ENCODE measurements at places on chromosomes 3 and 15. TPM values are rescaled to one million over a fixed set of nuclear protein-coding genes. Genes with fewer than 3 reads are reported as not detected.

KIF23 gene
- total RNA-seq, result 103 TPM

CLEC3B gene
- total RNA-seq, result not detected

LMAN1L gene
- not detected for total RNA-seq

GRCh38 chr3:173547070-173547469 lies 149.5 kb downstream of the NLGN1 start:
- DNase-seq, result no peak
- no peak overlapping the region for H3K27ac ChIP-seq
- H3K27me3 ChIP-seq, result no peaks in the 10 kb centered on the region

GRCh38 chr3:61853912-61854311 lies 292.5 kb downstream of the PTPRG start:
- H3K27ac ChIP-seq, result no peak overlapping the region
- no peak overlapping the region for H3K4me3 ChIP-seq
- H3K27me3 ChIP-seq, result no peaks in the 10 kb centered on the region
- H3K36me3 ChIP-seq, result no peaks in the 10 kb centered on the region
- no peak for DNase-seq

DNA sequence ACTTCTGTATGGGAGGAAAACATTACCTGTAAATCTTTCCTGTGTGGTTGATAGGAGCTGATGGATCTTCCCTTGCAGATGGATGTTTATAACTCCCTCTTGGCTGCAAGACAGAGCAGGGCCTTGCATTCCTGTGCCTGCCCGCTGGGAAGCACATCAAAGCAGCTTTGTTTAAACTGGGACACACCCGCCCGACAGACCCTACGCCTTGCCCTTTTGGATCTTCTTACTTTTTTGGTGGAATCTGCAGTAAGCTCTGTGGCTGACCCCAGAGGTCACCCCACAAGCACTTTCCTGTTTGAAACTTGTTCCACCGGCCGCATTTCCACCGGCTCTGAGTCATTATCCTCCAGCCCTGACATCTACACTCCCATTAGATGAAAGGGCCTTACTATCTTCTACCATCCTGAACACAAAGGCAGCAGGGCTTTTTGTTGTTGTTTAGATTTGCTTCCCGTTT lies 244.1 kb upstream of the STT3B start:
- H3K27me3 ChIP-seq, result no peaks in the 10 kb centered on the region
- no peak overlapping the region for H3K27ac ChIP-seq
- no peaks in the 10 kb centered on the region for H3K36me3 ChIP-seq
- DNase-seq, result peak; percentile 46

GRCh38 chr3:188294113-188294512 lies 140.2 kb downstream of the LPP start:
- DNase-seq, result no peak
- H3K27ac ChIP-seq, result no peak overlapping the region
- H3K27me3 ChIP-seq, result no peaks in the 10 kb centered on the region
- H3K4me3 ChIP-seq, result no peak overlapping the region
